ENCODE measurements at places on chromosomes 4 and X. TPM values are rescaled to one million over a fixed set of nuclear protein-coding genes. Genes with fewer than 3 reads are reported as not detected.

DNA sequence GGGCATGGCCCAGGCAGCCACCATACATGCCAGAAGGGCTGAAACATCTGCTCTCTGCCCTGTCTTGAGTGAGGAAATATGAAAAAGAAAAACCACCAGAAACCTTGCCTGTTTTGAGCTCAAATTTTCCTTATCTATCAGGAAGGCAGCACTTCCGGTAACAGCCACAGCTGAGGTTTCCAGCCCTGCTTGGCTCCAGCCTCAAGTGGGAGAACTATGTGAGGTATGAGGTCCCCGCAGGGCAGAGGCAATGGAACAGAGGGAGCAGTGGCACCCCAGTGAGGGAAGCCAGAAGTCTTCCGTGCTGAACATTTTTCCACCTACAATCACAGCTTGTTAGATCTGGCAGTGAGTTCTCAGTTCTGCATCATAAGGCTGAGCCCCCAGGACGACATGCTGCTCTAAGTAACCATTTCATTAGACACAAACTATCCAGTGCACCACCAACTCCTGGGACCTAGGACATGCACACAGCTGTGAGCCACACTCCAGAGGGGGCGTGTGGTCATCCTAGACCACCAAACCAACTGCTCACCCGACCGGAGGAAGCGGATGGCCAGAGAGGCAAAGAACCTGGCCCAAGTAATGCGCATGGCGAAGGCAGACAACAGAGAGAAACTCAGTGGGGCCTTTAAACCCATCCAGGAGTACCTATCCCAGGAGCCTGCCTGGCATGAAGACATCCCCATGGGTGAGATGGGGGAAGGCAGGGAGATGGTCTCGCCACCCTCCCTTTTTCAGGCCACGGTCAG is 22.6 kb downstream of the WDR1 start:
- peak; percentile 96 for DNase-seq
- peaks cover 37% of the 10 kb centered on the region for H3K27me3 ChIP-seq
- H3K4me1 ChIP-seq, result peaks cover 72% of the 10 kb centered on the region
- peak overlapping the region; percentile 82 for H3K4me3 ChIP-seq
- H3K36me3 ChIP-seq, result peaks cover 62% of the 10 kb centered on the region

Gene MAGEC3
- not detected for total RNA-seq

Gene VCX
- not detected for total RNA-seq

GRCh38 chr4:107442538-107443111 is 277.4 kb downstream of the PAPSS1 start:
- no peak overlapping the region for H3K4me3 ChIP-seq
- no peaks in the 10 kb centered on the region for H3K4me1 ChIP-seq
- H3K36me3 ChIP-seq, result no peaks in the 10 kb centered on the region
- H3K27ac ChIP-seq, result no peak overlapping the region
- H3K27me3 ChIP-seq, result no peaks in the 10 kb centered on the region
- DNase-seq, result no peak
